ENCODE measurements at places on chromosomes 4 and X.

DNA sequence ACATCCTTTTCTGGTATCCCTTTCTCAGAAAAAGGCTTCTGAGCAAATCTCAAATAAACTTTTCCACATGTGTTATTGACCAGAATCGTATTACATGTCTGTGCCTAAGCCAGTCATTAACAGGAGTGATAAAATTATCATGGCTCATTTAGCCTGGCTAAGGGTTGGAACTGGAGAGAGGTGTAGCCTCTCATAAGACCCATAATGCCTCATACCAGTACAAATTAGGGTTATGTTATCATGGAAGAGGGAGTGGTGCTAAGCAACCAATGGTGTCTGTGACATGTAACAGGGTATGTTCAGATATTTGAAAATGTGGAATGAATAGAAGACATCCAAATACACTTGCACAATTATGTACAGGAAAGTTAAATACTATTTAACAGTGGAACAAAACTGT is 99.6 kb upstream of the CCDC160 start:
- DNase-seq: no peak

GRCh38 chr4:38002451-38003071 is 42.4 kb downstream of the PTTG2 start:
- no peak for DNase-seq

DNA sequence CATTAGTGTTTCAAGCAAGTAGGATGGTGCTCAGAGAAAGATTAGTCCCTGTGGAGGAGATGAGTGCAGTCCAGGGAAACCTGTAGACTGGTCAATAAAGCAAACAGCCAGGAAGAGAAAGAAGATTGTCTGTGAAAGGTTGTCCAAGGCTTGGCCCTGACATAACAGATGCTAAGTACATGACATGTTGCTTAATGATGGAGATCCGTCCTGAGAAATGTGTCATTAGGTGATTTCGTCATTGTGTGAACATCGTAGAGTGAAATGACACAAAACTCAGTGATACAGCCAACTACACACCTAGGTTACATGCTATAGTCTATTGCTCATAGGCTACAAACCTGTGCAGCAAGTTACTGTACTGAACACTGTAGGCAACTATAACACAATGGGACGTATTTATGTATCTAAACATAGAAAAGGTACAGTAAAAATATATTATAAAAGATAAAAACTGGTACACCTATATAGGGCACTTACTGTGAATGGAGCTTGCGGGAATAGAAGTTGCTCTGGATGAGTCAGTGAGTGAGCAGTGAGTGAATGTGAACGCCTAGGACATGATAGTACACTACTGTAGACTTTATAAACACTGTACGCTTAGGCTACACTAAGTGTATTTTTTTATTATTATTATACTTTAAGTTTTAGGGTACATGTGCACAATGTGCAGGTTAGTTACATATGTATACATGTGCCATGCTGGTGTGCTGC is 9.0 kb upstream of the PRSS48 start:
- no peak for DNase-seq

GRCh38 chrX:13899607-13900006 is 82.7 kb upstream of the GPM6B start:
- DNase-seq: peak; percentile 95

DNA sequence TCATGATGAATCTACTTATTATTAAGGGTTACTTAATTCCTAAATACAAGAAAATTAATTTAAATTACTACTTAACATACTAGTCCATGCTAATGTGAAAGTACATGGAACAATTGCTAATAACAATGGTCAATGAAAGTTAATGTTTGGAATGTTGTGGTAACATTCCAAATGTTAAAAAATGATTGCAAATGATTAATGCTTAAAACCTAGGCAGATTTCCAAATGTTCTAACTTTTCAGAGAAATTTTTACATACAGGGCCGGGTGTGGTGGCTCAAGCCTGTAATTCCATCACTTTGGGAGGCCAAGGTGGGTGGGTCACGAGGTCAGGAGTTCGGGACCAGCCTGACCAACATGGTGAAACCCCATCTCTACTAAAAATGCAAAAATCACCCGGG is 1851.3 kb upstream of the PCDH7 start:
- DNase-seq: no peak

- no peak for DNase-seq
Observed at GRCh38 chrX:21412883-21413282, 38.7 kb downstream of the CNKSR2 start.

DNA sequence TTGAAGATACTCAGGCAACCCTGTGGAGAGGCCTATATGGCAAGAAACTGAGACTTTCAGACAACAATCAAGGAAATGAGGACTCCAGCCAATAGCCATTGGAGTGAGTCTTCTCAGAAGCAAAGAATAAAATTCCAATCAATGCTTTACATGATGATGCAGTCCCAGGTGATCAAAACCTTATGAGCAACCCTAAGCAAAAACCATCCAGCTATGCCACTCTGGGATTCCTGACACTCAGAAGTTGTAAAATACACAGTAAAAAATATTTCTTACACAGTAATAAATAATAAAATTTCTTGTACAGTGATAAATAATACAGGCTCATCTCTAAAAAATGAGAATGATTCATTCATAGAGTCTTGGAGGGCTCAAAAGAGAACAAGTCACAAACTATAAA is 150.6 kb downstream of the IL15 start:
- no peak for DNase-seq

- no peak for DNase-seq
Observed at GRCh38 chr4:172147687-172148086, 334.5 kb downstream of the GALNTL6 start.

DNA sequence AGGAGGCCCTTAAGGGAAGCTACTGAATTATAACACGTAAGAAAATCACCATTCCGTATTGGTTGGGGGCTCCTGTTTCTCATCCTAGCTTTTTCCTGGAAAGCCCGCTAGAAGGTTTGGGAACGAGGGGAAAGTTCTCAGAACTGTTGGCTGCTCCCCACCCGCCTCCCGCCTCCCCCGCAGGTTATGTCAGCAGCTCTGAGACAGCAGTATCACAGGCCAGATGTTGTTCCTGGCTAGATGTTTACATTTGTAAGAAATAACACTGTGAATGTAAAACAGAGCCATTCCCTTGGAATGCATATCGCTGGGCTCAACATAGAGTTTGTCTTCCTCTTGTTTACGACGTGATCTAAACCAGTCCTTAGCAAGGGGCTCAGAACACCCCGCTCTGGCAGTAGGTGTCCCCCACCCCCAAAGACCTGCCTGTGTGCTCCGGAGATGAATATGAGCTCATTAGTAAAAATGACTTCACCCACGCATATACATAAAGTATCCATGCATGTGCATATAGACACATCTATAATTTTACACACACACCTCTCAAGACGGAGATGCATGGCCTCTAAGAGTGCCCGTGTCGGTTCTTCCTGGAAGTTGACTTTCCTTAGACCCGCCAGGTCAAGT is 6.9 kb upstream of the MSANTD1 start:
- DNase-seq: no peak

DNA sequence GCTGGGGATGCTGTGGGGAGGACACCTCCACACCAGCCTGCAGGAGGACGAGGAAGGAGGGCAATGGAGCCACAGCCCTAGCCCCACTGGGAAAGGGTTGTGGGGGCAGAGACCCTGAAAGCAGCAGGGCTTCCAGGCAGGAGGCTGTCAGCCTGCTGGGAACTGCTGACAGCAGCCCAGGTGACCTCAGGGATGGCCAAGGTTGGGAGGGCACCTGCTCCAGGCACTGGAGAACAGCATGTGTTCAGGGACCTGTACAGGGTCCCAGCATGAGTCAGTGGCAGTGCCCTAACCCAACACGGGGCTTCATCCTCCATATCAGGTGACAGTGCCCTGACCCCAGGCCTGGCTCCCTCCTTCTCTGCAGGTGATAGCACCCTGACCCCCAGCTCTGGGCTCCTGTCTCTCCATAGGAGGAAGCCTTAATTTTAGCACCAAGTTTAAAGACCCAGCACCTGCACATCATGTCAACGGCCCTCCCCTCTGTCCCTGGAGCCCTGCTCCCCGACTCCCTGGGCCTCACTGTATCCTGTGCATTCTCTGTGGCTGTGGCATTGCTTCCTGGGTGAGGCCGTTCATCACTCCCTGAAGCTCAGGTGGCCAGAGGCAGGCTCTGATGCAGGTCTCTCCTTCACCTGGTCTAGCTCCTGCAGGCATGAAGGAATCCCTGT is 66.3 kb downstream of the CRMP1 start:
- DNase-seq: no peak

DNA sequence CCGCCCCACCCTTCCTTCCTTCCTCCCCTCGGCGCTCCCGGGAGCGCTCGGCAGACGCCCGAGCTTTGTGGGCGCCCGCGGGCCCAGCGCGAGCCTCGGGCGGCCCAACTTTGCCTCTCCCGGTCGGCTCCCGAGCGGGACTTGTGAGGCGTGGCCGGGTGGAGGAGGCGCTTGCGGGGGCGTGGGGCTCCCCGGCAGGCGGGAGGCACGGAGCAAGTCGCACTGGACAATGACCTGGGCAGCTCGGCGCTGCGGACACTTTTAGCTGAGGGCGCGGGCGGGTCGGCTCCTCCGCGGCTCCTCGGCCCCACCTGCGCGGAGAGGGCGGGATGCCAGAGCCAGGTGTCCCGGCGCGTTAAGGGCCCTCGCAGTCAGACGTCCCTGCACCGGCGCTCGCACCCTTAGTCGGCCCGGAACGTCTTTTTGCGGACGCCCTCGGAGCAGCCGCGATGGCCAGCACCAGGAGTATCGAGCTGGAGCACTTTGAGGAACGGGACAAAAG is 385 bp downstream of the DCLK2 start:
- DNase-seq: no peak

DNA sequence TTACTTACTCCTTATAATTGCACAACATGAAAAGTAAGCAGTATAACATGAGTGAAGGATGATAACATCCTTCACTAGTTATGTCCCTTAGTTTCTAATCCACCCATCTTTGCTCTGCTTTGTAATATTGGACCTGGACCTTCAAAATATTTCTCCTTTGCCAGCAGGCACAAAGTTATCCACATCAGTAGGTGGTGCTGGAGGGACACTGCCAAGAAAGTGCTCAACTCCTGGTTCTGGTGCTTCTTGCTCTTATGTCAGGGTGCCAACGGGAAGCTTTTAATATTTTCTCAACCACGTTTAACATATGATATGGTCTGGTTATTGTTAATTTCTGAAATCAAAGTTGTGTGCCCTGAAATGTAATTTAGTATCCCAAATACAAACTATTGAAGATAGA is 49.1 kb downstream of the TMEM165 start:
- no peak for DNase-seq

DNA sequence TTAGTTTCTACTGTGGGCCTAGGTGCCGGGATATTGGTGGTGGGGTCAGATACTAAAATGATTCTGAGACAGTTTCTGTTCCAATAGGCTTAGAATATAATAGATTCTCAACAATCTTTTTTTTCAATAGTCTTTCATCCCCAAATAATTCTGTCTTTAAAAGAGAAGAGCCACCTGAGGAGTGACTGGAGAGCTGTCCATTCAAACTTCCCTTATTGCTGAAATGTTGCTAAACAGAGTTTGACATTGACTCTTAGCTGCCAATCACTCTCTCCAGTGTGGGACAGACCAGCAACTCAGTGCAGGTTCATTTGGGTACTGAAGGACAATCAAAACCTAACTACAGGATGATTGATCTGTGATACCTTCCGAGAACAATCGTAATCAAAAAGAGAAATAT is 12.4 kb upstream of the ADH7 start:
- DNase-seq: no peak

- no peak for DNase-seq
Observed at GRCh38 chr4:73864365-73864764, 4.8 kb upstream of the CXCL1 start.

DNA sequence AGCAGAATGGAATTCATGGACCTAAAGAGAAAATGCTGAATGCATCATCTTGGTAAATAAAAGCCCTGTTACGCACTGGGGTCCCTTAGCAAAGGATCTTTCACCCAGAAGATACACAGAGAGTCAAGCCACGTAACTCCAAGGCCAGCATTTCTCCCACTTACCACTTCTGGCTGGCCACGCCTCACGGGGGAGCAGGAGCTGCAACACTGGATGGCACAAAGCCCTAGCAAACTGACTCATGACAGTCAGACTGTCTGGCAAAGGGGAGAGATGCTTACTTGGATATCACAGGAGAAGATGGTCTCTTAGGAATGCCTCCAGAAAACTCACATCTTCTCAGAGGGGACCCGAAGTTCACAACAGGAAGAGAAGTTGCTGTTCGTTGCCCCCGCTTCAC is 51.4 kb upstream of the BCLAF3 start:
- no peak for DNase-seq

- no peak for DNase-seq
Observed at GRCh38 chr4:33448948-33449347, 2728.8 kb downstream of the PCDH7 start.

Measured in NCI-H446 treated with DMSO at 0.1 percent for 48 hours (cell line).